ENCODE measurements at places on chromosomes 11 and 22.
A peak's percentile ranks its signal among the peaks of the same experiment; 100 is the strongest.

DNA sequence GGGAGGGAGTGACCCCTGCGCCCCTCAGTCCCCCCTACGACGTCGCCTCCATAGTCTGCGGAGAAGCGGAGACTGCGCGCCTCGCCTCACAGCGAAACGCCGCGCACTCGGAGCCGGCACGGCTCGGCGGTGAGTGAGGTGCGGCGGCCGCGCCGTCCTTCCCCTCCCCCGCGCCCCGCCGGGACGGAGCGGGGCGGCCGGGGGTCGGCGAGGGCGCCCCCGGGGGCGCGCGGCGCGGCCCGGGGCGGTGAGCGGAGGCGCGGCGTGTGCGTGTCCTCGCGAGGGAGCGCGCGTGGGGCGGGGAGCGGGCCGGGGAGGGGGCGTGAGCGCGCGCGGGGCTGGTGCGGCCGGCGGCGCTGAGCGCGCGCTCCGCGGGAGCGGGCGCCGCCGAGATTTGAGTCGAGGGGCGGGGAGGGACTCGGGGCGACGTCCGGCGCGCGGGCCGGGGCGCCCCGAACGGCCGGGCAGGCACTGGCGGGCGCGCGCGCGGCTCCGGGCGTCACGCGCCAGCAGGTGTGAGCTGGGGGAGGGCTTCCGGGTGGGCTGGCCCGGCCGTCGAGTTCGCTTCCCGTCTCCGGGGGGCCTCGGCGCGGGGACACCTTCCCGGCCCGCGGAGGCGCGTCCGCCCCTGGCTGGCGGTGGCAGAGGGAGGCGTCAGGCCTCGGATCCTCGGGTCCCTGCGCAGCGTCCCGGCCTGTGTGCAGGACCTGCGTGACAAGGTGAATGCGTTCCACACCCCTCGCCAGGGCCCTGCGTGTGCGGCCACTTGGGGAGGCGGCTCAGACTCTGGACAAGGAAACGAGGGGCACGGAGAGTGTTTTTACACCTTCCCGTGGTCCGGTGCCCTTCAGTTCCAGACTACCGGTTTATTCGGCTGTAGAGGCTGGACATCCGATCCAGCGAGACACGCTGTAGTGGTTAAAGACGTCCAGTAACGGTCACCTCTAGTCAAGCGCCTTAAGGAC is 50.4 kb downstream of the FAM83F start:
- DNase-seq = no peak

GRCh38 chr11:64400102-64400501 is 41.1 kb downstream of the RPS6KA4 start:
- DNase-seq = no peak

GRCh38 chr11:45736424-45736823 is 68.5 kb upstream of the SLC35C1 start:
- no peak for DNase-seq

DNA sequence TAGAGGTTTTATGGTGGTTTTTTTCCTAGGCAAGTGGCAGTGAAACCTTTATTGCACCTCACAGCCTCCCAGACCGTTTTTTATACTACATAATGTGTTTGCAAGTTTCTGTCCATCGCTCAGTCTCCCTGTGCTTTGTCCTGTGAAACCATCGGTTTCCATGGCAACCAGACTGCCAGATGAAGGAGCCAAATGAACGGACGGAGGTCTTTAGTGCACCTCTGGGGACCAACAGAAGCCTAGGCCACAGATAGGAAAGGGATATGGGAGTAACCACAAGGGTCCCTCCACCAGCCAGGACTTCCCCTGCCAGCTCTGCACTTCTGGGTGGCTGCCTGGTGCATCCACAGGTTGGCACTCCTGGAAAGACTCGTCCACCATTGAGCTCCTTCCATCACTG is 165.0 kb downstream of the CHST1 start:
- no peak for DNase-seq

DNA sequence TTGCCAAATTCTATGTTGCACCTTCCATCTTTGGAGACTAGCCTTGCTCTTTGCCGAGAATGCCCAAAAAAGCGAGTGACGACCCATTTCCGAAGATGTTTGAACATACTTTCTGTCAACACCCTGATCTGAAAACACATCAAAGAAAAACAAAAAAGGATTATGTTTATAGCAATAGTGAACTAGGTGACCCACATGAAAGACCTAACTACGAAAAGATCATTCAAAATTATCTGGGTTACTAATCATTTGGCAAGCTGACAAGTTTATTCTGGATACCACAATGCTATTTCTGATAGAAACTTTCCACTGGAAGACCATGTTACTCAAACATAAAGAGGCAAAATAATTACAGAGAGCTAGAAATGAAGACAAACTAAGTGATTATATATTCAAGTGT is 27.0 kb downstream of the KCNJ1 start:
- no peak for DNase-seq

- DNase-seq = no peak
Measured at GRCh38 chr11:100719362-100719761, 32.3 kb downstream of the ARHGAP42 start.

DNA sequence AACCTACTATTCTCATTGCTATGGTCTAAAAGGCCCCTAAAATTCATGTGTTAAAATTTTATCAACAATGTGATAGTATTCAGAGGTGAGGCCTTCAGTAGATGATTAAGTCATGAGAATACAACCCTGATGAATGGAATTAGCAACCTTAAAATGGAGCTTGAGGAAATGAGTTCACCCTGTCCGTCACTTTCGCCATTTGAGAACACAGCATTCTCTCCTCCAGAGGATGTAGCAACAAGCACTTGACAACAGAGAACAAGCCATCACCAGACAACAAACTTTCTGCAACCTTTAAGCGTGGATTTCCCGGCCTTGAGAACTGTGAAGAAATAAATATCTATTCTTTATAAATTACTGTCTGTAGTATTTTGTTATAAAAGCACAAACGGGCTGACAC is 197.0 kb downstream of the SBF2 start:
- DNase-seq = no peak

DNA sequence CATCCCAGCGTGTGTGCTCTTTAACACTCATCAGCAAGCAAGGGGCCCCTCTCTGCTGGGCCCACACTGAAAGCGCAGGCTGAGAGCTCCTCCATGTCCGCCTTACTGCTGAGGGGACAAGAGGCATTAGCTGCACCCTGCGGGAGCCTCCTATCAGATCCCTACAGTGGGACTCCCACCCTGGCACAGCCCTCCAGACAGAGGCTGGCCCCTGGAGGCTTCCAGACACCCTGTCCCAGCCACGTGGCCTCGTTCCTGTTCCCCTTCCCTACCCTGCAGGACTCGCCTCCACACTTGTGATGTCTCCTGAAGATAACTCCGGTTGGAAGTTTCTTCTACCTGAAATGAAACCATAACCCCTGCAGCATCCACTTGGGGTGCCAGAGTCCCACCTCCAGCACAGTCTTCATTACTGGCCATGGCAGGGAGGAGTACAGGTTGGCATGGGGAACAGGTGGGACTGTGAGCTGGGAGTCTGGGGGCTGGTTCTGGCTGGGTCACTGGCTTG is 5.0 kb upstream of the SH3BP1 start:
- no peak for DNase-seq

- peak; percentile 91 for DNase-seq
Measured at GRCh38 chr11:36455658-36456111, 54.4 kb downstream of the TRAF6 start.

GRCh38 chr22:22928666-22929380 is 41.2 kb downstream of the IGLL5 start:
- peak; percentile 15 for DNase-seq

DNA sequence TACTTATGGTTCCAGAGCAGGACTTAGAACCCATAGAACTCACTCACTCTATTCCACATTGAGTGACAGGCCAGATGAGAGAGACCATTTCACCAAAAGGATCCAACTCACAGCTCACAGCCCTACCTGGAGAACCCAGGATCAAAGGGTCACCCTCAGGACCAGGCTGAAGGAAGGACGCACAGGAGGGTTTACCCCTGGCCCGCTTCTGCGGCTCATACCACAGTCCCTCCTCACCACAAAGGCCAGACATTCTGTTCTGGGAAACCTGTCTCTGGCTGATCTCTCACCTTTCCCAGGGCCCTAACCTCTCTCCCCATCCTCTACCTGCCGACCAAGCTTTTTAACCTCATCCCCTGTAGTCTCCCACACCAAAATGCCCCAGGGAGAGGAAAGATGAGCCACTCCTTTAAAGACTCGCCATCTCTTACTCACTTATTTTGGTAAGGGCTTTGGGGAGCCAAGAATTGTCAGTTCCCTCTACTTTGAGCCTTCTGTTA is 4.7 kb downstream of the FOSL1 start:
- DNase-seq = no peak

- DNase-seq = no peak
Measured at GRCh38 chr11:86167499-86168164, 76.9 kb upstream of the EED start.

GRCh38 chr22:31346733-31347250 is 646 bp upstream of the PATZ1 start:
- DNase-seq = no peak

DNA sequence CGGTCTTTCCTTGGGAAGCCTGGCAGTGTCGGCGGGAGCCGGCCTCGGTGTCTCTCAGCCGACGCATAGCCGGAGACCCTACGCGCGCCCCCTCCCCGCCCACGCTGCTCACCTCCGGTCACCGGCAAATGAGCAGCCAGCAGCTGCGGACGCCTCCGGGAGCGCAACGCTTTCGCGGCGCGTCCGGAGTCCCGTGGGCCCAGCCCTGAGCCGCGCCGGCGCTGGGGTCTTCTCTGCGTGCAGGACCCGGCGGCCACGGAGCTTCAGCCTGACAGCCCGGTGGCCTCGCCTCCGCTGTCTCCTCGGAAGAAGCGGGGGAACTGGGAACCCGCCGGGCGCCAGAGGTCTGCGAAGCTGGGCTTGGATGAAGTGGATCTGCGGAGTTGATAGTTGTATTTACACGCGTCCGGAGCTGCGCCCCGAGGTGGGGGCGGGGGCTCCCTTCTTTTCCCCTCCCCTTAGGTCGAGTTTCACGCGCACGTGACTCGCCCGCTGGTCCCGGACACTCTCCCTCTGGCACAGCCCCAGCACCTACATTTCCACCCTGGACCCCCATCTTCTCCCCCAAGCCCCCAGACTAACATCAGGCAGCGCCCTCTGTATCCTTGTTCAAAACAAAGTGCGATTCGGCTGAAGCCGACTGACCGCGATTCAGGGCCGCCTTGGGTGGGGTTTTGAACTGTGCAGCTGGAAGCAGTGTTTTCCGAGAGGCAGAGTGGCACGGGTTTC is at the start of gene SLC43A1:
SLC43A1 (minus strand) TSS at position 371 of the 729 bp plus-strand sequence. CDS start 1,591 bp downstream, outside the sequence.
- no peak for DNase-seq

GRCh38 chr11:44971185-44971584 is 20.5 kb upstream of the TP53I11 start:
- no peak for DNase-seq

DNA sequence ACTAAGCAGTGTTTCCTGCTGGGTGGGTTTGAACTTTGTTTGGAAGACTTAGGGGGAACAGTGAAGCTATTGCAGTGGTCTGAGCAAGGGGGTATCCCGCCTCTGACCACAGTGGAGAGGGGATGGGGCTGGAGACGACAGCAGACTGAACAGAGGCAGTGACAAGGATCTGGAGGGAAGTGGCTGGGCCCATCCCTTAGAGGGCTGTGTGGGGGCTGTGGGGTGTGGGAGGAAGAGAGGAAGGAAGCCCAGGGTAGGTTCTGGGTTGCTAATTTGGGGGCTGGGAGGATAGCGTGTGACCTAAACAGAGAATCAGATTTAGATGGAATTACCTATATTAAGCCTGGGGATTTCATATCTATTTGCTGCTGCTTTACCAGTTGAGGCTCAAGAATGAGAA is 70.7 kb downstream of the BMAL1 start:
- DNase-seq = no peak

DNA sequence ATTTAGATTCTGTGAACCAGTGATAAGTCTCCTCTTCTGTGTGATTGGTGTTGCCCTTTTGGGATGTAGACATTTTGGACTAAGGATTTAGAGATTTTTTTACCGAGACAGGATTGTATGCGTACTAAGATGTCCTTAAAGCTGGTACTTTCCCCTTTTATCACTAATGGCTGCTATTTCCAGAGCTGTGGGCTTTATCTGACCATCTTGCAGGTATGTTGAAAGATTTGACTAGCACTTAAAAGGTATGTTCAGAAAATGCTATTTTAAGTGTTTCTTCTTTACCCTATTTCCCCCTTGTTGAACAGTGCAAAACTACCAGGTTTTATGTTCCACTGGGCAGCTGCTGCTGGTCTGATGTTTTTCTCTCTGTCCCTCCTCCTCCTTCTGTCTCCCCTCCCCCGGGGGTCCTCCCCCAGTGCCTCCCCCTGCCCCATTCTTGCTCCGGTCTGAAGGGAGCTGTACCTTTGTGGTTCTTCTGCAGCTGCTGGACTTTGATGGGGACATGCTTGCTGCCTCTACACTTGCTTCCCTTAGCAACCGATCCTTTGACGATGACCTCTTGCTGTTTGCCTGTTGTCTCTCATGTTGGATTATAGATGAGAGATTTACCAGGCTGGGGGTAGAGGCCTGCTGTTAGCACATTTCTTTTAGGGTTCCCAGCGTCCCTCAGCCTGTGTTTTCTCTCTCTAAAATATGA is 59.6 kb downstream of the ZNRF3 start:
- no peak for DNase-seq

GRCh38 chr11:8593935-8594909 is at the start of gene STK33:
Gene STK33 (minus strand): TSS chr11:8594228. CDS start chr11:8474905, 119,323 bp downstream.
- DNase-seq = no peak

GRCh38 chr11:111555255-111555654 is 14.7 kb downstream of the LAYN start:
- no peak for DNase-seq

- DNase-seq = no peak
Measured at GRCh38 chr22:35399114-35399677, 744 bp upstream of the MCM5 start.

GRCh38 chr11:68973219-68973618 is 7.6 kb downstream of the MRGPRD start:
- DNase-seq = no peak

GRCh38 chr11:71996946-71997345 is 1.8 kb upstream of the IL18BP start:
- DNase-seq = no peak

DNA sequence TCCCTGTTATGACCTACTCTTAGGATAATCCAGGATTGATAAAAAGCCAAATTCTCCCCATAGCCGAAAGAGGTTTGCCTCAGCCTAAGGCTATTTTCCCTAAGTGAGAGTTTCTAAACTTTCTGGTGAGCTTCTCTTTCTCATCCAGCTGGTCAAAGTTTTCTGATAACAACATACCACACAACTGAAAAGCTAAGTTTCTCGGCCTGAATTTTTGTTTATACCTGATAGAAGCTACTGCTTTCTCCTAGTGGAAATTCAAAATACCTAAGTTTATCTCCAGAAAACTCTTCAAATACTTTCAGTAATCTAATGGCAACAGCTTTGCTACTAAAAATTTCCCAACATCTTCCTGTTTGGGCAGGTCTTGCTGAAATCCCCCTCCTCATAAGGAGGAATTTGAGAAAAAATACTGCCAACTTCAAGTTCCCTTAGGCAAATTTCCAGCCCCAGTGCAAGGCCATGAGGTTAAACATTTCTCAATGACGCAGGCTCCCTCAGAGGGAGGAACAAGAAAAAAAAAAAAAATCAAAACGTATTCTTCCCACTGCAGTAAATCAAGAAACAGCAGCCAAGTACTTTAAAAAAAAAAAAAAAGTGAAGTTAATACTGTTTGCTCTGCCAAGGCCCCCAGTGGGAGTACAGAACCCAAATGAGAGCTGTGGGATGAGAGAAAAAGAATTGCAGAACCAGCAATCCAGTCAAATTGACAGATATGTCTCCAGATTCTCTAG is 127.0 kb downstream of the MRTFA start:
- peak; percentile 92 for DNase-seq
